ENCODE measurements at places on chromosomes 7 and 10. TPM values are rescaled to one million over a fixed set of nuclear protein-coding genes. Genes with fewer than 3 reads are reported as not detected.

Gene DMBT1
- total RNA-seq = not detected

GRCh38 chr7:18144166-18144565, 116.5 kb upstream of the PRPS1L1 start:
- DNase-seq = no peak

DNA sequence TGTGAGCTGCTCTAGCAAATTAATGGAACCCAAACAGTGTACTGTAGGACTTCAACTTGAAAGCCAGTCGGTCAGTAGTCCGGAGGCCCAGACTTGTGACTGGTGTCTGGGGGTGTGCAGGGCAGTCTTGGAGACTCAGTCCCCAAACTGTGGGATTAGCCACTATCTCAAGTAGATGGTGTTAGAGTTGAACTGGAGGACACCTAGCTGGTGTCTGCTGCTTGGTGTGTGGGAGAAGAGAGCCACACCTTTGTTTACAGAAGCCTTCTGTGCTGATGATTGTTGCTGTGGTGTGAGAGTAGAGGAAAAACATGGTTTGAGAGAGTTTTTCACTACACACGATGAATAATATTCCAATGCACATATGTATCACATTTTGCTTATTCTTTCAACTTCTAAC, 47.4 kb downstream of the CUL2 start:
- DNase-seq = no peak

- no peak for DNase-seq
Measured at GRCh38 chr7:25028370-25029021, 48.5 kb upstream of the OSBPL3 start.

DNA sequence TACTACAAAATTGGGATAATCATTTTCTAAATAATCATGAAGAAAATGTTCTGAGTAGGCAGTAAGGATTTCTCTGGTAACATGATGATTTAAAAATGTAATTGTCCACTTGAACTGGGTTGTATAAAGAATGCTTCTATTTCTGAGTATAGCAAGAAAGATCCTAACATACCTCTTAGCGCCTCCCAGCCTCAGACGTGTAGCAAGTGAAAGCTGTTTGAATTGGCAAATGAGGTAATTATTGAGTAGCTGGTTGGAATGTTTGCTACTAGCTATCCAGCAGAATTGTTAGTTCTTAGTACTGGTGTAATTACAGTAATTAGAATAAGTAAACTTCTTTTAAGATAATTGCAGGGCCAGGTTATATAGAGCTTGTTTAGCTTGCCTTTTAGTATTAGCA, 47.9 kb downstream of the SEPTIN7 start:
- DNase-seq = no peak

- no peak for DNase-seq
Measured at GRCh38 chr7:155837126-155837479, 24.8 kb upstream of the SHH start.

DNA sequence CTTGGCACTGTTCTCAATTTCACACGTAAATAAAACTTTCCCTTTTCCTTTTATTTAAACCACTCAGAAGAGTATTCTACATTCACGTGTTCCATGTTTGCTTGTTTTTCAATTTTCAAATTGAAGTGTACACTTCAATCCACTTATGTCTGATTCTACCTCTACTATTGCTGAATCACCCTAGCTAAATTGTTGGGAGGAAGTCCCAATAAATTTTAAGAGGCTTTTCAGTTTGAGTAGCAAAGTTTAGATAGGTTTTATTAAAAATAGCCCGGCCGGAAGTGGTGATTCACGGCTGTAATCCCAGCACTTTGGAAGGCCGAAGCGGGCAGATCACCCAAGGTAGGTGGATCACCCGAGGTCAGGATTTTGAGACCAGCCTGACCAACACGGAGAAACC, 1414.7 kb upstream of the CELF2 start:
- DNase-seq = no peak

Gene CPA5
- not detected for total RNA-seq

Gene HYAL4
- not detected for total RNA-seq

Measured in natural killer cell (primary cell).